Hematopoietic multipotent progenitor cell treated with erythropoietin and hydrocortisone succinate and interleukin-3 and kit ligand, for 4 days (in vitro differentiated cells): ENCODE measurements at places on chromosomes 12 and 14.

DNA sequence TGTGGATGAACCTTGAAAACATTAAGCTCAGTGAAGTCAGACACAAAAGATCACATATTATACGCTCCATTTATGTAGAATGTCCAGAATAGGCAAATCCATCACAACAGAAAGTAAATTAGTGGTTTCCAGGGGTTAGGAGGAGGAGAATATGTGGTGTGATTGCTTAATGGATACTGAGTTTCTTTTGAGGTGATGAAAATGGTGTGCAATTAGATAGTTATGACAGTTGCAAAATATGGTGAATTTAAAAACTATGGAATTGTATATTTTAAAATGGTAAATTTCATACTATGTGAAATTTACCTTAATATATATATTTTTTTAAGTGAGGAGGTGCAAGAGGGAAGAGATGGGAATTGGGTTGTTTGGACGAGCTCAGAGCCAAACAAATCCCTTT is 46.3 kb upstream of the KICS2 start:
- DNase-seq, result no peak

DNA sequence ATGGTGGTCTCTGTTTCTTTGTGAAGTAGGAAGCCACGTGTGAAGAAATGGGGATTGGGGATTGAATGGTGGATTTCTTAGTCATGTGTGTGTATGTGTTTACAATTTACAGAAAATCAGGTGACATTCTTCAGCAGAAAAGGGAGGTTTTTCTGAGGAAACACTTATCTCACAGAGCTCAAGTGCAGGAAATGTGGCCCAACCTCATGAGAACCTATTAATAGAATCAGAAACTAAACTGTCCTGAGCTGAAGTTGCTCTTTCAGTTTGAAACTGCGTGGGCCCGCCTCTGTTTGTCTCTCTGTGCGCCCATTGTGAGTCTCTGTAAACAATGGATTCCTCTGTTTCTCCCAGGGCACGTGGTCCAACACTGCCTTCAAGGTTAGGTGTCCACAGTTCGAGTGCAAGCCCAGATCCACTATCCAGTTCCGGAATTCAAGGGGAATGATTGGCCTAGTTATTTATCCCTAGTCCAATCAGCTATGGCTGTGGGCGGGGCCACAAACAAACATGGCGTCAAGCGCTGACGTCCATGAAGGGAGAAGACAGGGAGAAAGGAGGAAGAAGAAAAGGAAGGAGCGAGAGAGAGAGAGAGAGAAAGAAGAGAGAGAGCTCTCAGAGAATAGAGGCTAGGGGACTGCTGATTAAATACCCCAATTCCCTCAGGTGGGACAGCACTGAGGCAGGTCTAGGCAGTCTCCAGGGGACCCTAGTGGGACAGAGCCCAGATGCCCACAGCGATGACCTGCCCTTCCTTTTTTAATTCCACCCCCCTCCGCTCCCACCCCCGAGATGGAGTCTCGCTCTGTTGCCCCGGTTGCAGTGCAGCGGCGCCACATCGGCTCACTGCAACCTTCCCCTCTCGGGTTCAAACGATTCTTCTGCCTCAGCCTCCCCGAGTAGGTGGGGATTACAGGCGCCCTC is 31.4 kb upstream of the C12orf76 start:
- DNase-seq, result peak; percentile 93

DNA sequence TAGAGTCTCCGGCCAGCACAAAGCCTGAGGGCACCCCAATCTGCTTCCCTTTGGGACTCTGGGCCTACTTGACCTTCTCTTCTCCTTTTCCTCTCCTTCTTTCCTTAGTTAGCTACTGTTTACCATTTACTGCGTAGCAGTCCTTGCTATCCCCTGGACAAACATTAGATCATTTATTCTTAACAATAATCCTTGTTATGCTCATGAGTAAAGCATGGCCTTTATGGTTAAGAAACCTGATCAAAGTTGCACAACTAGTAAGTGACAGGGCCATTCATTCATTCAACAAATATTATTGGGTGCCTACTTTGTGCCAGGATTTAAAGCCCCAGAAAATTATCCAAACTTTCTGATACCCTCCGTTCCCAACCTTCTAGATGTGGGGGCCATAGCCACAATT is 3.2 kb upstream of the HDAC7 start:
- no peak for DNase-seq

- DNase-seq, result no peak
These were observed 135.5 kb upstream of the CDKN3 start for GRCh38 chr14:54261283-54261682.

GRCh38 chr12:28040246-28040645 is 67.7 kb upstream of the PTHLH start:
- no peak for DNase-seq

GRCh38 chr14:50816395-50817047 is 14.4 kb downstream of the NIN start:
- DNase-seq, result no peak

- no peak for DNase-seq
These were observed 14.9 kb upstream of the LRRK2 start for GRCh38 chr12:40209886-40210285.
